Renal pelvis (tissue), 12 donors: ENCODE measurements at places on chromosomes 2 and 18. TPM values are rescaled to one million over a fixed set of nuclear protein-coding genes. Genes with fewer than 3 reads are reported as not detected.

FSIP2 gene
- polyA plus RNA-seq, result 2.4 TPM

CDK5R2 gene
- not detected for polyA plus RNA-seq

ZEB2 gene
- 126 TPM for polyA plus RNA-seq

LNPK gene
- polyA plus RNA-seq, result 23.7 TPM

- no peak for DNase-seq
These were observed 16.2 kb upstream of the MREG start for GRCh38 chr2:216029416-216030129.

GRCh38 chr18:54330768-54331548 is 26.7 kb downstream of the STARD6 start:
- no peak for DNase-seq

THOC1 gene
- 123 TPM for polyA plus RNA-seq

TLK1 gene
- 51.3 TPM for polyA plus RNA-seq

DNA sequence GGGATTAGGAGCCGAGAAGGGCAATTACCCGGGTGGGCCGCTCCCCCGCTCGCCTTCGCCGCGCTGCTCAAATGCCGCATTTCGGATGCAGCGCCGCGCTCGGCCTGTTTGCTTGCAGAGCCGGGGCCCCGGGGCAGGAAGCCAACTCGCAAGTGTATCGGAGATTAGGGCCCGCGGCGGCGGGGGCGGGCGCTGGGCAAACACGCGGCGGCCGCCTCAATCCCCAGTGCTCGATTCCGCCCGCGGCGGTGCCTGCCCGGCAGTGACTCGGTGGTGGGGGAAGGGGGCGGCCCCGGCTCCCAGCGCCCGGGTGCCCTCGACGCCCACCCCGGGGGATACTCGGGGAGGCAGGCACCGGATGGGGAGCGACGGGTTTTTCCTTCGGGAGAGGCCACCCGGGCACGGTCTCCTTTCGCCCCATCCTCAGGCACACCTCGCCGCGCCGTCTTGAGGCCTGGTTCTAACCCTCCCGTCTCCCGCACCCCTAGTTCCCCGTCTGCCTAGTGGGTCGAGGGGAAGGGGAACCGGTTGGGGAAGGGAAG is 26.6 kb upstream of the NOTO start:
- DNase-seq, result peak; percentile 72

DNA sequence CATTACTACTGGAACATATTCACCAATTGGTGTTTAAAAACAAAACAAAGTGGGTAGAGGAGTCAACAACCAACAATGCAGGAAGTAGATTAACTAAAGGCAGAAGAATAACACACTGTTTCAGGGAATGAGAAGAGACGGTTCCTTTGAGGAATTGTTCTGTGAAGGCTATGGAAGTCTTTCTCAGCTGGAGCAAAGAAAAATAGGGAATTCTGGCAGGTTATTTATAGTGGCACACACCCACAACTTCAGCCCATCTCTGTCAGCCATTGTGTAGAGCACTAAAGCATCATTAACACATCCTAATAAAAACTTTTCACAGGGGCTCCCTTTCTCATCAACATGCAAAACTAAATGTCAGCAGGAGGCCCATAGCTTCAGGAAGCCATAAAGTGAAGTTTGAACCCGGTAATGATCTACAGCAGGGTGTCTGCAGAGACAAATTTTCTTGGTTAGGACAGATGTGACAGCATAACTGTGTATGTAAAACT is 113.6 kb downstream of the CDH2 start:
- DNase-seq, result no peak

GRCh38 chr2:140863713-140864112 is 1267.1 kb downstream of the LRP1B start:
- DNase-seq, result peak; percentile 44

- DNase-seq, result no peak
These were observed 64.3 kb downstream of the HNMT start for GRCh38 chr2:138028538-138028937.

DNA sequence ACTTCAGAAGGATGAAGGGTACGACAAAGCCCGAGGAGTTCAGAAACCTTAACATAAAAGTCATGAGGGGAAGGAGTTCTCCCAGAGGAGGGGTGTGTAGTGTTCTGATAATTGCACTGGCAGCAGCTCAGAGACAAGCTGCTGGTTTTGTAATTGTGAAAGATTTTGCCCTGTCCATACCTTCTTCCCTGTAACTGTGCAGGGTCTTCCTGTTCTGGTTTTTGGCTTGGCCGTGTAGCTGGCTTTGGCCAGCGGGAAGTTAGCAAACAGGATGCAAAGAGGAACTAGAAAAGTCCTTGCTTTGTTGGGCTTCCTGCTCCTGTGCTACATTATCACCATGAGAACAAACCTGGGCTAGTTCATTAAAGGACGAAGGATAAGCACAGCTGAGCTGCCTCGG is 160.8 kb downstream of the LPIN1 start:
- DNase-seq, result no peak

NPPC gene
- polyA plus RNA-seq, result 0.22 TPM

MDH1B gene
- 15.3 TPM for polyA plus RNA-seq
